ENCODE measurements at places on chromosomes 4 and X.

- DNase-seq = peak; percentile 30
These were observed 11.3 kb downstream of the BST1 start for GRCh38 chr4:15714141-15714540.

DNA sequence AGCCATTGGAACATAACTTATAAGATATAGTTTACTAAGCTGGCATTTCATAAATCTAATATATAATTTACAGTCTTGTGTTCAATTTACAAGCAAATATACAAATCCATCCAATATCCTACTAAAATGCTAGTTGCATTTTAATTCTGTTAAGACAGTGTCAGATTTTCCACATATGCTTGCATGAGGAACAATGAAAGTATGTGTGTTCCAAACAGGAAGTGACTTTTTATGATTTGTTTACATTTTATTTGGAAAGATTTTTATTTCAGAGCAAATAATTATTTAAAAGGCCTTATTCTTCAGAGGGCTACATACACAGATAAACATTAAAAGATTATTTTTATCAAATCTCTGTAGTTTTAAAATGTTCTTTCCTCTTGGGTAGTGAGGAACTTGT, 130.1 kb downstream of the KLHL34 start:
- DNase-seq = peak; percentile 0

DNA sequence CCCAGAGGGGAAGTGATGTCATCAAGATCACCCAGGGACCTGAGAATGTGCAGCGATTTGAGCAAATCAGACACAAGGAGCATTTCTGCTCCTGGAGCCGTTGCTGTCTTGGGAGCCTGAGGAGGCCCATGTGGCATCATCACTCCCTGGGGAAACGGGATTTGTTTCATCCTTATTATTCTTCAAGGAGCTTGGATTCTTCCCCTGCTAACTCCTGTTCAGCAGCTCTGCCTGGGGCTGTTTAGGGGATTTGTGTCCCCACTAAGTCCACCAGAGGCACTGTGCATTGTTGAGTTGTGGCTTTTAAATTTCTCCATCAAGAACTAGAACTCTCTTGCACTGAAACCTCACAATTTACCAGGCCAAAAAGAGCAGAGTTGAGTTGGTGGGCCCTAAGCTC, 104.2 kb upstream of the MSX1 start:
- DNase-seq = peak; percentile 29

DNA sequence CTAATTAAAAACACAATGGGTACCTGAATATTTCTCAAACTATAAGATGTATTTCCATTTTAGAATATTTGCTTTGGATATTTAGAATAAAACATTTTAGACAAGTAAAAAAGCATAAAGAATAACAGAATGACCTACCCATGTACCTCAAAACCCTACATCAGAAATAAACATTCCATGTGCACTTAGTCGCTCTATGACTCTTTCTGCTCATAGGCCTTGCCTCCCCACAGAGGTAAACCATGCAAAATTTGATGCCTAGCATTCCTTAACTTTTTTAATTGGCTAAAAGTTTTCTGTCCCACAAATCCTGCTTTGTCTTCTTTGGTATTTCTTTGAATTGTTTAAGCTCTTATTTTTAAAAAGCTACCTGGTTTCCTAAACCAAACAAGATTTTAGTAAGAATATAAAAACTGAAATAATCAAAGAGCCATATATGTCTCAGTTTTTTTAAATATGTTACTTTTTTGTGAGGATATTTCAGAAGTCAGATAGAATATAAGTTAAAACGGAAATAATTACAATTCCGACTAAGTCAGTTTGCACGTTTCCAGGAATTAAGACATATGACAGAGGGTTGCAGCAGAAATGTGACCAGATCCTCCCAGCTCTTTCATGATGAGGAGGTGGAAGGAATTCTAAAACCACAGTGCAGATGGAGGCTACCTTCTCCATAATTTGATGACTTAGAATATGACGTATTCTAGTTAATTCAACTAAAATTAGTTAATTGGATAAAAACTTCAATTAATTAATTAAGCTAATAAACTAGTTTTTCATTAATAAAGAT, 102.5 kb downstream of the FIP1L1 start:
- peak; percentile 87 for DNase-seq

DNA sequence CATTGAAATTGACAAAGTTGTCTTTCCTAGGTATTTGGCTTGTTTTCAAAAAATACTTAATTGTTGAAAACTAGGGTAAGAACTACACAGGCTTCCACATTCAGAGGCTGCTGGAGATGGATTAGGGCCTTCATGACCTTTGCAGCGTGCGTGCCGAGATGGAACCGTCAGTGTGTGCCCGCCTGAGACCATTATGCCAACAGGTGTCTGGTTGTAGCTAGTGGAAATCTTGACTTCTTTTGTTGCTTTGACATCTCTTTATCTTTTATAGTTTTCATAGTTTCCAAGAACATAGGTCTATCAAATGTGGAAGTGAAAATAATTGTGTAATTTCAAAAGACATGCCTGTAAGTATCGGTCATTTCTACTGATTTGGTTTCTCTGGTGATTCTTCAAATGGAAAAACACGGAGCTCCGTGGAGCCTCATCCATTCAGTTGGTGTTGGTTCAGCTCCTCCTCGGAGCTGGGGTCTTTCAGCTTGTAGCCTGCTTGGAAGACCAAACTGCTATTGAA, 38.9 kb upstream of the CLCN4 start:
- DNase-seq = no peak

- DNase-seq = peak; percentile 56
These were observed 1.0 kb downstream of the FAT4 start for GRCh38 chr4:125315576-125316400.

DNA sequence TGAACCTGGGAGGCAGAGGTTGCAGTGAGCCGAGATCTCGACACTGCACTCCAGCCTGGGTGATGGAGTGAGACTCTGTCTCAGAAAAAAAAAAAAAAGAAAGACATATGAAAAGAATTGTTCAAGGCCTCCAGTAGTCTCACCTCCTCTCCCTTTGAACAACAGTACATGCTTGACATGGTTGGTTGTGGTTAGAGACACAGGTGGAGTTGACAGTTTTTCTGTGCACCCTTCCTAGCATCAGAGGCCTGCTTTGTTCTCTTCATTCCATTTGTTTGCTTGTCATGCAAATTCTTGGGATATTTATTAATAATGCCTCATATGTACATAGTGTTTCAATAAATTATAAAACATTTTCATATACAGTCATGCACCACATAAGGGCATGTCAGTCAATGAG, 18.3 kb upstream of the PDCL2 start:
- DNase-seq = no peak

DNA sequence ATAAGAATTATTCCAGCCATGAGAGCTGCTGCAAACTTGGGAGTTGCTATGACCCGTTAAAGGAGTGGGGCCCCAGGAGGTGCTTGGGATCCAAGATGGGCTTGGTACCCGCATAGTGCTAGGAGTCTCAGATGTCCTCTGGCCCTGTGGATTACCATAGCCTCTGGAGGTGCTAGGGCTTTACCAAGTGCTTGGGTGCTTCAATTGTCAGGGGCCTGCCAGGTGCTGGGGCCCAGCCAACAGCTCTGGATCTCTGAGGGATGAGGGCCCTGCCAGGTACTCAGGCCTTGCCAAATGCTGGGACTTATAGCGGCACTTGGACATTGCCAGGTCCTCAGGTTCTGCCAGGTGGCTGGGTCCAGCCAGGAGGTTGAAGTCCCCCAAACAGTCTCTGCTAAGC, 32.0 kb upstream of the USP51 start:
- no peak for DNase-seq

DNA sequence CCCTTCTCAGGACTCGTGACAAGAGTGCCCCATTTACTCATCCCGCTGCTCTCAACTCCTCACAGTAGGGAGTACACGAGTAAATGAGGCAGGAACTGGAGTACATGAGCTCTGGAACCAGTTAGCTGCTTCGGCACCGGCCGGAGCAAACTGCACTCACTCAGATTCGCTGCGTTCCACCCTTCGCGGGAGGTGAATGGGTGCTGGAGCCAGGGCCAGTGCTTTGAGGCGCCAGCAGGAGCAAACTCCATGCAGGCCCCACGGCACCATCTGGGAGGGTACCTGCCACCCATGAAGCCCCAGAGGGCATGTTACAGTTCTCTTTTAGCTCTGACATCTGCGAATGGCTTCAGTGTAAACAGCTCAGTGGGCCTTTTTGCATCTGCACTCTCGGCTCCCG, 315.5 kb upstream of the GK2 start:
- DNase-seq = no peak

GRCh38 chr4:156556336-156556735, 415.3 kb downstream of the PDGFC start:
- peak; percentile 29 for DNase-seq

DNA sequence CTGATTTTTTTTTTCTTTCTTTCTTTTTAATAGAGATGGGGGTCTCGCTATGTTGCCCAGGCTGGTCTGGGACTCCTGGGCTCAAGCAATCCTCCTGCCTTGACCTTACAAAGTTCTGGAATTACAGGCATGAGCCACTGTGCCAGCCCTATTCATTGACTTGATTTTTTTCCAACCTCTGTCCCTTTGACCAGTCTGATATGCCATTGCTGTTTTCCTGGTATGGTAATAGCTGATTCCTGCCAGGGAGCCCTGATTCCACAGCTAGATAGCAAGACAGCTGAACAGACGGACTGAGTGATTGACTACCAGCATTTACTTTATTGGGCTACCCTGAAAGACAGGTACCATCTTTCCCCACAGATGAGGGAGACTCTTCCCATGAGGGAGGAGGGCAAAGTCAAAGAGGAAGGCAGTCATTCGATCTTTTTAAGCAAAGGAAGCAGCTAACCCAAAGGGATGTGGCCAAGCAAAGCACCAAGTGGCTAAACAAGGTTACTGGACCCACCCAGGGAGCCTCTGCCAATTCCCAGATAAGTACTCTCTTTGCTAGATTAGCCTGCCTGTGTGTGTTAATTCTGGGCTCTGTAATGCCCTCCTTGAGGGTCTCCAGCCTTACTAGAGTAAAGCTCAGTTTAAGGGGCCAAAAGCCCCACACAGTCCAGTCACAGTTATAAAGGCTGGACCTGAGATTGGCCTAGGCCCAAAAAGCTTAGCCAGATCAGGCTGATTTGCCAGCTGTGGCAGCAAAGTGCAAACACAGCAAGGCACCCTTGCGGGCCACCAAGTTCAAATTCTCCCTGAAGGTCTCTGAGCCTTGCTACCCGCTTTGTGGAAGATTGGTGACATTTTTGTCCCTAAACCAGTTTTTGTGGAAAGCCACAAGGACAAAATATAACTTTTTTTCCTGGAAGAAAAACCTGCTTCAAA, 192.4 kb upstream of the GPC4 start:
- DNase-seq = no peak

- peak; percentile 5 for DNase-seq
These were observed 652.1 kb upstream of the AADAT start for GRCh38 chr4:170741856-170742255.

GRCh38 chr4:78568640-78569305, 17.2 kb downstream of the ANXA3 start:
- no peak for DNase-seq

GRCh38 chr4:83197555-83198235, 83.2 kb upstream of the PLAC8 start:
- DNase-seq = no peak

DNA sequence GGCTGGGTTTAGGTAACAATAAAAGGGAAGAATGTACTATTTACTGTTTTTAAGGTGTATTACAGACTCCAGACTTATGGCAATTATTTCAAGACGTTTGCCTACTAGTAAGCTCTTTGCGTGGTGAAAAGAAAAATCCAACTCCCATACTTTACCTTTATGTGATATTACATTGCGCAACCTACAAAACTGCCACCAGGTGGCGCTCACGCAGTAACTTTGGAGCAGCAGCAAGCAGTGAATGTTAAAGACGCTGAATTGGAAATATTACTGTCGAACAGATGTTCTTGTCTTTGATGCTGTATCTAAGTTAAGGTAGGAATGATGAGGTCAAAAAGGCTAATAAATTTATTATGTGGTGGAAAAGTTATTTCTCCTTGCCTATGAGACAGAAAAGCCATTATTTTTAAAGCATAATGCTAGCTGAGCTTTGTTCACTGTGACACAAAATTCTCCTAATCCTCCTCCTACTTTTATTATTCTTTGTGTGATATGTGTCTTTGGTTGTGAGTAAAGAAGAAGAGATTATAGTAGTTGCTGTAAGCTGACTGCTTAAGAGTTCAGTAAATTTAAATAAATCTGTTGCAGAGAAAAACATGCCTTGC, 1099.8 kb upstream of the TENM3 start:
- DNase-seq = peak; percentile 74

DNA sequence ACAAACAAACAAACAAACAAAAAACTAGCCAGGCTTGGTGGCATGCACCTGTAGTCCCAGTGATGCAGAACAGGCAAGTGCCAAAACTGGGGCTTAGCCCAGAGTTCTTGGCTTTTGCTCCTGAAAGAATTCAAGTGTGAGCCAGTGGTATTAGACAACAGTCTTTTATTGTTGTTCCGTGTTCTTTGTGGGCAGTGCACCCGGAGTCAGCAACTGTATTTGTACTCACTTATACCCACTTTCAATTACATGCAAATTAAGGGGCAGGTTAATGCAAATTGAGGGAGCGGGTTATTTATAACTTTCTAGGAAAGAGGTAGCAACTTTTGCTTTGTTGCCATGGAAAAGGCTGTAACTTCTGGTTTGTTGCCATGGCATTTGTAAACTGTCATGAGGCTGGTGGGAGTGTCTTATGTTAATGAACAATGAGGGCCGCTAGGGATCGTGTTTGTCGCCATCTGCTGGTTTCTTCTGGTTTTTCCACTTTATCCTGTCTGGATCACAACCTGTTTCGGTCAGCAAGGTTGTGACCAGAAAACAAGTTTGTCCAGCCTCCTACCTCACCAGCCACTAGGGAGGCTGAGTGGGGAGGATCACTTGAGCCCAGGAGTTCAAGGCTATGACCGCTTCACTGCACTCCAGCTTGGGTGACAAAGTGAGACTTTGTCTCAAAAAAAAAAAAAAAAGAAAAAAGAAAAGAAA, 88.8 kb upstream of the ESX1 start:
- peak; percentile 61 for DNase-seq

GRCh38 chr4:25827897-25828296, 34.9 kb downstream of the SEL1L3 start:
- DNase-seq = no peak

- DNase-seq = no peak
These were observed 2.3 kb downstream of the CLCN4 start for GRCh38 chrX:10159145-10159468.

DNA sequence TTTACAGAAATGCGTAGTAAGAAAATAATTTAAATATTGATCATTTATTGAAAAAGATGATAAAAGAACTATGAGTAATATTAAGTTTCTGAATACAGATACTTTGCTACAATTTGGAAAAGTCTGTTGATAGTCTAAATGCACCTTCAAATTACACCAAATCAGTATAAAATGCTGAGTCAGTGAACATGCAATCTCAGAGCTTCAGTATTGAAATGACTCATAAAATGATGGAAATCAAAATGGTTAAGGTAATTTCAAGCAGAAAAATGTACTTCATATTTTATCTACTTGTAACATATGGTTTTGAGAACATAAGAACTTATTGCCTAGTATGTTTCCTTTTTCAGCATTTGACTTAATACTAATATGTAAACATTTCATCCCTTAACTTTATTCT, 448.2 kb downstream of the PCDH10 start:
- DNase-seq = no peak
